ENCODE measurements at places on chromosomes 13 and 19. TPM values are rescaled to one million over a fixed set of nuclear protein-coding genes. Genes with fewer than 3 reads are reported as not detected.
A peak's percentile ranks its signal among the peaks of the same experiment; 100 is the strongest.

DNA sequence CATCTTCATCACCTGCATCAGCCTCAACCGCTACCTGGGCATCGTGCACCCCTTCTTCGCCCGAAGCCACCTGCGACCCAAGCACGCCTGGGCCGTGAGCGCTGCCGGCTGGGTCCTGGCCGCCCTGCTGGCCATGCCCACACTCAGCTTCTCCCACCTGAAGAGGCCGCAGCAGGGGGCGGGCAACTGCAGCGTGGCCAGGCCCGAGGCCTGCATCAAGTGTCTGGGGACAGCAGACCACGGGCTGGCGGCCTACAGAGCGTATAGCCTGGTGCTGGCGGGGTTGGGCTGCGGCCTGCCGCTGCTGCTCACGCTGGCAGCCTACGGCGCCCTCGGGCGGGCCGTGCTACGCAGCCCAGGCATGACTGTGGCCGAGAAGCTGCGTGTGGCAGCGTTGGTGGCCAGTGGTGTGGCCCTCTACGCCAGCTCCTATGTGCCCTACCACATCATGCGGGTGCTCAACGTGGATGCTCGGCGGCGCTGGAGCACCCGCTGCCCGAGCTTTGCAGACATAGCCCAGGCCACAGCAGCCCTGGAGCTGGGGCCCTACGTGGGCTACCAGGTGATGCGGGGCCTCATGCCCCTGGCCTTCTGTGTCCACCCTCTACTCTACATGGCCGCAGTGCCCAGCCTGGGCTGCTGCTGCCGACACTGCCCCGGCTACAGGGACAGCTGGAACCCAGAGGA is 2.6 kb downstream of the P2RY11 start:
- DNase-seq = no peak

GRCh38 chr13:27704681-27705080 is 83.0 kb downstream of the POLR1D start:
- no peak for DNase-seq

The VSIG10L gene
- total RNA-seq = 1.2 TPM

- DNase-seq = peak; percentile 30
Measured at GRCh38 chr13:30234619-30235162, 72.7 kb downstream of the KATNAL1 start.

GRCh38 chr13:77196052-77196618 is 130.8 kb downstream of the MYCBP2 start:
- peak; percentile 3 for DNase-seq

DNA sequence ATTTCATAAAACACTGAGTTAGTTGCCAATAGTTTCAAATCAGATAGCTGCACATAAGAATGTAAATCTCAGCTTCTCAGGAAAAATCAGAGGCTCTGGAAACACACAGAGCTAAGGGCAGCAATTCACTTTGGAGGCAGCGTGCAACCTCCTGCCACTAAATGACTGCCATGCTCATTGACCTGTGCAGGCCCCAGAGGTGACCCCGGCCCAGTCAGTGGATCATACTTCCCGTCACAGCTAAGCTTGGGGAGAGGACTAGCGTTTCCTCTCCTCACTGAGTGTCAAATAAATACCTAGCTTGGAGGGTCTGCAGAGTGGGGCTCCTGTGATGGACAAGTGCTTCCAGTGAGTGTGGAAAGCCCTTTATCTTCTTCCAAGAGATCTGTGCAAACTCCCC is 67.2 kb downstream of the UQCRFS1 start:
- no peak for DNase-seq

DNA sequence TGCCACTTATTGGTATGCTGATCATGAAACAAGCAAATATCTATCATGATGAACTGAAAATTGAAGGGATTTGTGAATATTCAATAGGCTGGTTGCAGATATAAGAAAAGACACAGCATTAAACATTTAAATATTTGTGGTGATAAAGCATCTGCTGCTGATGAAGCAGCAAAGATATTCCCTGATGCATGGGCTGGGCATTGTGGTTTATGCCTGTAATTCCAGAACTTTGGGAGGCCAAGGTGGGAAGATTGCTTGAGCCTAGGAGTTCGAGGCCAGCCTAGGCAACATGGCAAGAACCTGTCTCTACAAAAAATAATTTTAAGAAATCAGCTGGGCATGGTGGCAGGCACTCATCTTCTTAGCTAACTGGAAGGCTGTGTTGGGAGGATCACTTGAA is 54.5 kb downstream of the GPR180 start:
- DNase-seq = peak; percentile 20

DNA sequence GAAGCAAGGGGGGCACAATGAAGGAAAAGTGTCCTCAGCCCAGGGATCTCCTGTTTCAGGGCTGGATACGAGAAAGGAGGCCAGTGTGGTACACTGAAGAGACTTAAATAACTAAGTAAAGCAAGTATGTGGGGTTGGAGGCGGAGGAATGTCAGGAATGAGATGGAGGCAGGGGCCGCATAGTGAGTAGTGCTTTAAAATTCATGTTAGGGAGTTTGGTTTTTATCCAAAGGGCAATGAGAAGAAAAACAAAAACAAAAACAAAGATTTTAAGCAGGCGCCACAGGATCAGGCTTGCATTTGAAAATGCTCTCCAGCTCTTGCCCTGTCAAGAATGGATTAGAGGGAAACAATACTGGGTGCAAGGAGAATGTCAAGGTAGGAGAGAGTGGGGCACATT is 273.4 kb downstream of the DCLK1 start:
- DNase-seq = no peak

- no peak for DNase-seq
Measured at GRCh38 chr19:12932392-12933286, 872 bp downstream of the FARSA start.

The SHISA2 gene
- 65.7 TPM for total RNA-seq

DNA sequence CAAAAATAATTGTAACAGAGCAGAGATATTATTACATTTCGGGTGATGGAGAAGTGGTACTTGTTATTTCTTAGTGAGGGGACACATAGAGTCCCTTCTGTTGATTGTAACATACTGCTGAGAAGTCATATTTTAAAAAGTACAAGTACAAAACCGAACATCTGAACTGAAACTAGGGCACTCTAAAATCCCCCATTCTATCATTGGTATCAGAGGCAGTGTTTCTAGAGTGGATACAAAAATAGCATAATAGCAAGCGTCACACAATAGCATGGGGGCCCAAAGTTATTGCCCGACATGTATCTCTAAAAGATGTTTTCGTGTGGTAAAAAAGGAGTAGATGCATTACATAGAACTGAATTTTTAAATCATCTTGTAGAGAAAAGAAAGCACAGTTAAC is 502.1 kb upstream of the SLC10A2 start:
- DNase-seq = no peak

DNA sequence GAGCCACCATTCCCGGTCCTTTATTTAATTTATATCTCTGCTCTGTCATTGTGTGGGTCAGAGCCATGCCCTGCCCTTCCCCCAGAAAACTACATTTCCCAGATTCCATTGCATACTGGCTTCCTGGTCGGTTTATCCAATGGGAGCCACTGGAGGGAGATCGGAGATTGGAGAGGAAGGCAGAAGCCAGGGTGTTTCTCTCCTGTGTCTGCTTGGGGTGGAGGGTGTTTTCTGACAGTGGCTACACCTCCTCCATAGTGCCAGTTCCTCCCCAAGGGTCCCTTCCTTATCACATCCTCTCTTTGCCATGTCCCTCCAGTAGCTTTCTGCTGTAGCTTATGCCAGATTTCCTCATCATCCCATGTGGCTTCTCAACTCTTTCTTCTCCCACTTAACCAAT is 19.0 kb downstream of the OLFM2 start:
- DNase-seq = peak; percentile 52

The CD209 gene
- not detected for total RNA-seq

The CCDC194 gene
- not detected for total RNA-seq

The MUC16 gene
- total RNA-seq = not detected

DNA sequence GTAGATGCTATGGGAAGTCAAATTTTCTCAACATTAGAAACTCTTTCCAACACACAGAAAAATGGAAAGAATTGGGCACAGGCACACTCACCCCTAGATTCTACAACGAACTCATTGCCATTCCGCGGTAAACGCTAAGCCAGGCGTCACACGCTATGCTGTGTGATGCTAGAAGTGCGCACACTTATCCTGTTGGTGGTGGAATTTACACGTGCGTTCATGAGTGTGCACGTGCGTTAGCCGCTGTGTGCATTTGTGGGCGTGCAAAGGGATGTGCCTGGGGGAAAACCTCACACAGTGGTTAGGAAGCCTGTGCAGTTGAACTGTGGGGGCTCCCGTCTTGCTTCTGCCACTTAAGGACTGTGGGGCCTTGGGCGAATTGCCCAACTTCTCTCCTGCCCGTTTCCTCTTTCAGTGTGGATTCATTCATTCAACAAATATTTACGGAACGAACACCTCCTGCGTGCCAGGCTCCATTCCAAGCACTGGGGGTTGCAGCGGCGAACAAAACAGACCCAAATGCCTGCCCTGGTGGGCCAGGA is 7.7 kb downstream of the NFILZ start:
- no peak for DNase-seq

Measured in LHCN-M2 (cell line).